KG1 (cell line): ENCODE measurements at places on chromosomes 12 and 14.
A peak's percentile ranks its signal among the peaks of the same experiment; 100 is the strongest.

DNA sequence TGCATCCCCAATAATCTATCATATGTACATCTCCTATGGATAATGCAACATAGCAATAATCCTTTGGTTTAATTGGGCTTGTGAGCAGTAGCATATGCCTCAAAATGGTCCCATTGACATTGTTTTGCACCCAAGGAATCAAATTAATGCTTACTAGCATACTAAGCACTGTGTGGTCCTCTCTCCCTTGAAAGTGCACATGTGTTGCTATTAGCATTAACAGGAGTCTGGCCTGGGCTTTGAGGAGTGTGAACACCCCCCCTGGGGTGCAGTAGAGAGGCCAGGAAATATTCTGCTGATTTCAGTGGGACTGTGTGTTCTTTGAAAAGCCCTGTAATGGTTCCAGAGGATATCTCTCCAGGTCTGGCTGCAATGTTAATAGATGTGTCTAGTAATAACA, 1148.4 kb downstream of the VRK1 start:
- no peak for DNase-seq

GRCh38 chr14:74302152-74302628, 544 bp downstream of the ABCD4 start:
- DNase-seq = peak; percentile 11

- DNase-seq = no peak
Observed at GRCh38 chr12:113908584-113909100, 57.5 kb downstream of the RBM19 start.

GRCh38 chr12:96150442-96150841, 43.7 kb upstream of the ELK3 start:
- no peak for DNase-seq

DNA sequence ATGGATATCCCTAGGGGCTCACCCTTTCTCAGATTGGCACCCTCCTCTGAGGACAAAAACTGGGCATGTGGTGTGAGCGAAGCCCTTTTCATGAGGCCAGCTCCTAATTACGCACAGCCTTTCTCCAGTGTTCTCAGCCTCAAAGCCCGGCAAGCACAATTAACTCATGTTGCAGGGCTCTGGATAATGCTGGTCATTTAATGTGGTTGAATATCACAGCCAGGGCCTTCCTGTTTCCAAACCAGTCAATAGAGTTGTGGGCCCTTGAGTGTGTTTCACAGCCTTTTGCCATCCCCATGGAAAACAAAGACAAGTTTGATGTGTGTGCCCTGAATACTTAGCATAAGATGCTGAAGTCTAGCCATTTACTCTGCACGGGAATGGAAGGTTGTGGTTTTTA, 114.2 kb upstream of the ARHGAP5 start:
- no peak for DNase-seq

DNA sequence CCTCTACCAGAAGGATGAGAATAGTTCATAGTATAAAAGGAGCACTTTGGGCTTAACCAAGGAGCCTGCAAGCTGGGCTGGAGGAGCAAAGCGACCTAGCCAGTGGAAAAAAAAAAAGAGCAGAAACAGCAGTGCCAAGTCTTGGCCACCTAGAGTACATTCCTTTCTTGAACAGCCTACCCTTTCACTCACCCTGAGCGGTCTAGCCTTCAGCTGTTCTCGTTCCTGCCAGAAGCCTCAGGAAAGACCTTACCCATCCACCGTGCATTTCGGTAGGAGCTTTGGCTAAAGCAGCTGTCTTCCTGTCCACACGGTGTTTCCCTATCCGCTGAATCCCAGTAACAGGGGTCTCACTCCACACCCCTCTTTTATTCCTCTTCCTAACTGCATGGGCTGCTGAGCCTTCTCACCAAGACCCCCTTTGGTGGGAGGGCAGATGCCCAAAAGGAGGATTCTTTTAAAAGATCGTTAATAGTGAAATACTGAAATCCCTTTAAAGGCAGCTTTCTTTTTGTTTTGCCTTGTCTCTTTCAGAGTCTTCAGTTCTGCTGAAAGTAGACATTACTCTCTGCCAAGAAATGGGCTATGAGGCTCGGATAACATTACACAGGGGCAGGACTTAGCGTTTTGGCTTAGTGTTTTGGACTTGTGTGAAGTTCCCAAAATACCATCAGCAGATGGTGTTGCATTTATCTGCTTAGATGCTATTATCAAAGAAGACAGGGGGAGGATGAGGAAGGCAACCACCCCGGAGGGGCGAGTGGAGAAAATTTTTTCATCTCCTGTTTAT, 88.5 kb upstream of the METAP2 start:
- DNase-seq = no peak

GRCh38 chr14:94768521-94769390, 1.2 kb downstream of the GSC start:
- no peak for DNase-seq

GRCh38 chr14:92982956-92983355, 60.0 kb downstream of the CHGA start:
- DNase-seq = no peak

DNA sequence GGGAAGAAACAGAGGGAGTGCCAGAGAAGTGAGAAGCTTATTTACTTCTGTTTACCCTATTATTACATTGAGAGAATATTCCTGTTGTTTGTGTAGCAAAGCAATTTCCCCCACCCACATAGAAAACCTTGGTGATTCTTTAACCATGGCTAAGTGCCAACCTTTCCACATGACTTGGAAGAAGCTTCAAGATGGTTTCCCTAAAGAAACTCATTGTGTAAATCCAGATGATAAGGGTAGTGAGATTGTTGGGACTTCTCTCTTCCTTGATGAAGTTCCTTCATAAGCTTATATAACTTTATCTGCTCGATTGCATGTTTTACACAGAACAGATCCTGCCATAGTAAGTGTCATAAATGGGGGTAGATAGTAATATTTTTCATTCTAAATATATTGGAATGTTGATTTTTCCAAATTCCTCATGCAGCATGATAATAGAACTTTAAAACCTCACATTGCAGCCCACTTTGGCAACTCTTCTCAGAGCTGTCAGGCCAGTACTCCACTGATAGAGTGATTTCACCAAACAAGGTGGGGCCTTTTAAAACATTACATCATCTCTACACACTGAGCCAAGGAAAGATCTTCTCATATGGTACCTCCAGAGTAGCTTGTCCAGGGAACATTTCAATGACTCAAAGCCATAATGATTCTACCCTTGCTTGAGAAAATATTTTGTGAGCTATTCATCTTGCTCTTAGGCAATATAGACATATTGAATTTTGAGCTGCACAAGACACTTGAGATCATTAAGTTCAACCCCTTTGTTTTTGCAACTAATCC, 47.8 kb upstream of the KIF21A start:
- DNase-seq = no peak

GRCh38 chr14:74929242-74929641, 6.2 kb upstream of the RPS6KL1 start:
- no peak for DNase-seq

GRCh38 chr12:109218996-109219395, 90.1 kb downstream of the FOXN4 start:
- DNase-seq = no peak

DNA sequence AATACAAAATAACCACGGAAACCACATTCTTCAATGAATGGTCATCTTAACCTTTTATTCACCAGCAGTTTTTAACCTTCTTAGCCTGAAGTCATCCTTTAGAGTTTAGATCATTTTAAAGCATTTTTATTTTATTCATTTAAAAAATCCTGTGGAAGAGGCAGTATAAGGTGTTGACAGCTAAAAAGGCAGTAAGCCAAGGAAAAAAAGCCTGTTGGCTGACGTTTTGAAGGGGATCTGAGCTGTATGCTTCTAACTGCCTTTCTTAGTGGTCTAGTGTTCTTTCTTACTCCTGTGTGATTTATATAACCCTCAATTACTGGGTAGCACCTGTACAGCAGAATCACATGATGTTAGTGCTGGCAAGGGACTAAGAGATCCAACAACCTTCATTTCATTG, 438.3 kb upstream of the SEL1L start:
- DNase-seq = no peak

- DNase-seq = no peak
Observed at GRCh38 chr12:70815971-70816391, 104.6 kb downstream of the PTPRR start.

DNA sequence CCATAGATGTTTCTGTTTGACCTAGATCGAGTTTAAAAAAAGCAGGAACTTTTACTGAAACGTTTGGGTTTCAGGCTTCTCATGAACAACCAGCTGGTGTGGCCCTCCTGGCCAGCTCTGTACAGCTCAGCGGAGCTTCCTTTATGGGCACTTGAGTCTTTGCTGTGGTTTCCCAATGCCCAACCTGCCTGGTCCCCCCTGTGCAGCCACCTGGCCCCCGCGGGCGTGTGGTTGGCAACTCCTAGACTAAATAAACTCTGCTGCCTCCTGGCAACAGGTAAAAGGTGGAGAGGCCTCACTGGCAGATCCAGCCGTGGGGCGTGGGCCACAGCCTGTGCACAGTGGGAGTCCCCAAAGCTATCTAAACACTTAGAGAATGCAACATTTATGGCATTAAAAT, 38.7 kb downstream of the ADGRD1 start:
- no peak for DNase-seq

DNA sequence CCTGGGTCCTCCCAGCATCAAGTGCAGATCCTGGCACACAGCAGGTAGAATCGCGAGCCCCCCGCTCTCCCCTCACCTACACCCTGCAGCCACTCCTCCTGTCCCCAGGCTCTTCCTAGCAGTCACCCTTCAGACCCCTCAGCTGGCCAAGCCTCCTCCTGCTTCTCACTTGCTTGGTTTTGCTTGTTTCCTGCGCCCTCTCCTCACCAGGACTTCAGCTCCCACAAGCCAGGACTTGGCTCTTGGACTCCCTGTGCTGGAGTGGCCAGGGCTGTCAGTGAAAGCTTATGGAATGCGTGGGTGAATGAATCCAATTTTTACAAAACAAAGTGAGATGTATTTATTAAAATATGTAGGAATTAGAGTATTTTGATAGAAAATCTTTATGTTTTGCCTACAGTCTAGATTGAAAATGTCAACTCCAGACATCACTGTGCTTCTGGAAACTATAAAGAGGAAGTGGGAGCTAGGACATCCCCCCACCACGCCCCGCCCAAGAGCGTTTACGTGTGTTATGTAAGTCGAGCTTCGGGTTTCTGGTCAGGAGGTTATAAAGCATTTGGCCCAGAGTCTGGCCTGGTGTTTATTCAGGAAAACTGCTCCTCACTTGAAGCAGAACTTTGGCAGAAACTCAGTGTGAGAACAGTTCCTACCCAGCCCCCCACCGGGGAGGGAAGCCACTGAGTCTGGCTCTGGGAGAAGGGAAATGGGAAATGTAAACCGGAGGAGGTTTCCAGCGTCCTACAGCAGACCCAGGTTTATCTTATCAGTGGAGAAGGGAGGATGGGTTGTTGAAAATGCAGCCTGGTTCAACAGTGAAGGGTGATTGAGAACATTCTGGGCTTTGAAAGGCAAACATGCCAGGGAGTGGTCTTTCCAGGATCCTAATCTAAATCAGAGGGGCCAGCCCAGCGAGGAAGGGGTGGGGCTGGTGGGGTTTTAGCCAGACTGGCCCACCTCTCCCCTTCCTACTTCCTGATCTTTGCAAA, 8.8 kb downstream of the ALDH2 start:
- DNase-seq = peak; percentile 22

- DNase-seq = no peak
Observed at GRCh38 chr12:51721282-51721940, 127.1 kb downstream of the FIGNL2 start.

DNA sequence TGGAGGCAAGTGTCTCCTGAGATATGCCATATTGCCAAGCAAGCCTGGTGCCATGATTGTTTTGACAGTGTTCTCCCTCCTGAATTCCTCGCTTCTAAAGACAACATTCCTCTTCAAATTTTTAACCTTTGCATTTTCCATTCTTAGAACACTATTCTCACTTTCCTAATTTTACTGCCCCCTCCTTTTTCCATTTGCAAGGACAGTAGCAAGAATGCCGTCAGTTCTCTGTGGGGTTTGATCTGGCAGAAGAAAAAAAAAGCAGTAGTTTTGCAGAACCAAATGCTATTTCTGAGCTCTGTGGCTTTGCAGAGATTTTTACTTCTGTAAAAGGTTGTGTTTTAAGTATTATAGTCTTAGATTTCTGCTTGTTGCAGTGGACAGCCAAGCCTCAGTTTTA, 295.2 kb downstream of the NUAK1 start:
- DNase-seq = no peak

DNA sequence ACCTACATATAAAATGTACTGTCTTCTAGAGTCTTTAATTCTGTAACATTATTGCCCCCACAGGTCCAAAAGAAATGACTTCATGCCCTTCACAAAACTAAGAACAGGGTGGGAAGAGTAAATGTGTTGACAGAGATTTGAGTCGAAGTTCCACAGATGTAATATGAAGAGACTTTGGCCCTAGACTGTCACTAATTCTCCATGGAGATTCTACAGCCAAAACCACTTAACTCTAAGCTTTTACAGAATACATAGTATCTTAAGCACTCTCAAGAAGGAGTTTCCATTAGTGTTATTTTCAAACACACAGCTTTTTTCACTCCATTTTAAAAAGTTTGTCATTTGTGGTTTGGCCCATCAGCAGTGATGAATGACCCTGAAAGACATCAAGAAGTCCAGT, 56.3 kb downstream of the ABCC9 start:
- DNase-seq = no peak

DNA sequence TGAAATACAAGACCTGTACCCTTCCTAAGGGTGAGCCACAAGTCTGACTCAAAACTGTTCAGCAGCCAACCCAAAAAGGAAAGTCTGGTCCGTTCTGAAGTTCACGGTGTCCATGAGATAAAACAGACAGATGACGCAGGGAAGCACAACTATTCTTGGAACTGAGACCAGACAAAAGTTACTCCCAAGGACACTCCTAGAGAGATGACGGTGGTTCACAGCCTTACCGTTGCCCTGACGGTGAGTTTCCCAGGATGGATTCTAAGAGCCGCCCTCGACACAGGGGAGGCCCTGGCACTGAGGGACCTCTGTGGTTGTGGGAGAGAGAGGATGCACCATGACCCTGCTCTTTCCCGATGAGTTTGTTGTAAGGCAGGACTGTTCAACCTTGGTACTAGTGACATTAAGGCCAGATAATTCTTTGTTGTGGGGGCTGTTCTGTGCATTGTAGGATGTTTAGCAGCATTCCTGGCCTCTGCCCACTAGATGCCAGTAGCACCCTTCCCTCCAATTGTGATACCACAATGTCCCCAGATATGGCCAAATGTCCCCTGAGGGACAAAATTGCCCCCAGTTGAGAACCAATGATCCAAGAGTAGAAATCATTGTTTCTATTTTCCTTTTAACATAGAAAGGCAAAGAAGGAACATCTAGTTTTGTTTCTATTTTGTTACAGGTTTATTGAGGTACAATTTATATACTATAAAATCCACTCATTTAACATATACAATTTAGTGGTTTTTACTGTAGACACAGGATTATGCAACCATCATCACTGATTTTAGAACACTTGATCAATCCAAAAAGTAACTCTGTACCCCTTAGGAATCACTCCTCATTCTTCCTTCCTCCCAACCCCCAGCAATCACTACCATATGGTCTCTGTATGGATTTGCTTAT, 23.0 kb downstream of the OR10P1 start:
- no peak for DNase-seq

DNA sequence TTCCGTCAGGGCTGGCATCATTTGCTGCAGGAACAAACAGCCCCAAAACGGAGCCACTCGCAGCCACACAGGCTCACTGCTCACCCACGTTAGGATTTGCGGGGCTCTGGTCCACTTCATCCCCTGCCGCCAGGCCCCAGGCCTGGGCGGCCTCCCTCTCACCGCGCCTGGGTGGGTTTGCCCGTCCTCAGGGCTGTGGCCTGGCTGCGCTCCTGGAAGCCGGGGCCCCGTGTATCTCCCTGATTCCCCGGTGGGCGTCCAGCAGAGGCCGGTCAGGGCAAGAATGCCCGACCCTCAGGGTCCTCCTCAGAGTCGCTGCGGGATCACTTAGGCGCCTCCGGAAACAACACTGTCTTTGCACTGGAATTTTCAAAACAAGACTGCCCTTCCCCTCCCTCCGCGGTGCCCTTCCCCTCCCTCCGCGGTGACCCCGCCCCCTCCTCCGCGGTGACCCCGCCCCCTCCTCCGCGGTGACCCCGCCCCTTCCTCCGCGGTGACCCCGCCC, 15.7 kb upstream of the FBRSL1 start:
- DNase-seq = no peak
